ENCODE measurements at places on chromosomes 12 and 14. TPM values are rescaled to one million over a fixed set of nuclear protein-coding genes. Genes with fewer than 3 reads are reported as not detected.

RFC5 gene
- total RNA-seq, result 5.7 TPM

SMIM41 gene
- 0.45 TPM for total RNA-seq

PRKD1 gene
- total RNA-seq, result 10.4 TPM

SLC5A8 gene
- not detected for total RNA-seq

TEX22 gene
- not detected for total RNA-seq

FAM181A gene
- not detected for total RNA-seq

DHRS2 gene
- not detected for total RNA-seq

SMCO2 gene
- not detected for total RNA-seq

GLIPR1L2 gene
- 1.1 TPM for total RNA-seq

PZP gene
- 0.61 TPM for total RNA-seq

PAPLN gene
- total RNA-seq, result 6.4 TPM

STAC3 gene
- 3.9 TPM for total RNA-seq

SUSD6 gene
- total RNA-seq, result 48.0 TPM

SIX6 gene
- total RNA-seq, result not detected

EXOC3L4 gene
- total RNA-seq, result 2.0 TPM

BHLHE41 gene
- total RNA-seq, result 21.0 TPM

EMP1 gene
- total RNA-seq, result 1,519 TPM

INSM2 gene
- not detected for total RNA-seq

TCL1B gene
- not detected for total RNA-seq

TSPAN11 gene
- 1.4 TPM for total RNA-seq

NPFF gene
- not detected for total RNA-seq

IL26 gene
- not detected for total RNA-seq

GPR137C gene
- total RNA-seq, result 0.13 TPM

ASIC1 gene
- total RNA-seq, result 0.71 TPM

LRTM2 gene
- not detected for total RNA-seq

GDF3 gene
- total RNA-seq, result 0.26 TPM

MYH7 gene
- total RNA-seq, result not detected

MGAT4C gene
- total RNA-seq, result 0.32 TPM

RFLNA gene
- not detected for total RNA-seq

TDRD9 gene
- 5.4 TPM for total RNA-seq

TAS2R10 gene
- 0.32 TPM for total RNA-seq

AQP6 gene
- not detected for total RNA-seq

ACOT6 gene
- not detected for total RNA-seq

HNRNPA1 gene
- 655 TPM for total RNA-seq
